ENCODE measurements at places on chromosomes 1 and 21.

DNA sequence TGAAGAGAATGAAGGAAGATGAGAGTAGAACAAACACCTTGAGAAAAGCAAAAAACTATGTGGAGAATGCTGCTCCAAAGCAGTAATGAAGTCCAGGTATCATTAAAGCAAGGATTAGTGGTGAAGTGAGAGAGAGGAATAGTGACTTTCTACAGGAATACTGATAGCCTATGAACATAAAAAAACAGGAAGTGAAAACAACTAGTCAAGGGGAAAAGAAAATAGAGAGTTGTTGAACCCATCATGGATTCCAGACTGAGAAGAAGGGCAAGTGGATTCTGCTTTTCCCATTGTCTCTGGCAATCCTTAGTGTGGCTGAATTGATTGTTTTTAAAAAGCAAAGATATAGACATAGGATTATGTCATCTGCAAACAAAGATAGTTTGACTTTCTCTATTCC is 119.9 kb upstream of the LHX8 start:
- no peak for DNase-seq

DNA sequence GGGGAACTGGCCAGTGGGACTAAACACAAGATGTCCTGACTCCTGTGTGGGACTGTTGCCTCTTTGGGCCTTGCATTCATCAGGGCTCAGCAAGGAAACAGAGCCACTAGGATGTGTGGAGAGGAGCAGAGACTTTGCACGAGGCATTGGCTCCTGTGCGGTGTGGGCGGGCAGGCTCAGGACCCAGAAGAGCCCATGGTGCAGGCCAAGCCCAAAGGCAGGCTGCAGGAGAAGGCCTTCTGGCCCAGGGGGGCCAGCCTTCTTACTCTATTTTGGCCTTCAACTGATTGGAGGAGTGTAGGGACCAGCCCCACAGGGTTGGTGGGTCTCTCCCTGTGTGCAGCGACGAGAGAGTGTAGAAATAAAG is 23.5 kb downstream of the LRRC3 start:
- DNase-seq: no peak

DNA sequence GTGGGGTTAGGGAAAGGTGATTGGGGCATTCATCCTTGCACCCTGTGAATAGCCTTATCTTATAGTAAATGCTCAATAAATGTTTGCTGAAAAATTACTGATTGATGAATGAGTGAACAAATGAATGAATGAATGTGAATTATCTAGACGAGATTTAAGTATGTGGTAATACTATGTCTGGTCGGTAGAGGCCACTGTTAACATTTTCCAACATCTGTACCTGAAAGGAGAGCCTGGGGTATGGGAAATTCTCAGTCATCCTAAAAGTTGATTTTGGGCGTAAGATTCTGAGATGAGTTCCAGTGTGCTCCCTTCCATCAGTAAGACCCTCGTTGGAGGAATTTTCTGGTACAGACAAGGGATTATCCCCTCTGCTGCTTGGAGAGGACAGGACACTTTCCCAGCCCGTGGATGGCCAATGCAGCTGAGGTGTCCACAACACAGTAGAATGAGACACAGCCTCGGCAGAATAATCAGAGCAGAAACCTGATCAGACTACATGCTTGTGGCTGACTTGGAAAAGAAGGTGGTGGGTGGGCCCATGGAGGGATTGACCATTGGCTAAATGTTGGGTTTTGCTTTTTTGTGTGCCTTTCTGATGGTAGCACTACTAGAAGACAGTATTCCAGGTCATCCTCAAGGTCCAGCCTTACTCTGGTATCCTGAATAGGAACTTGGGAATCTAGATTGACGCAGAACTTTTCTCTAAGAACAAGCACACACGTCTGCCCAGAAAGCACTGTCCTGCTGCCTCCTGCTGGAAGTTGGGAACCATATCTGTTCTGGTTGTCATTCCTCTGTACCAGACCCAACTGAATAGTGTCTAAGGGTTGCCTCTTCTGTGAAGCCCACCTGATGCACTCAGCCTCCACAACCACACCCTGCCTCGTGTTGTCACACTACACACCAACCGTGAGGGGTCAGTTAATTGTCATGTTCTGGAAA is 262.0 kb downstream of the TNR start:
- no peak for DNase-seq

- DNase-seq: no peak
These were observed 23.8 kb downstream of the PTPRF start for GRCh38 chr1:43554444-43554992.

DNA sequence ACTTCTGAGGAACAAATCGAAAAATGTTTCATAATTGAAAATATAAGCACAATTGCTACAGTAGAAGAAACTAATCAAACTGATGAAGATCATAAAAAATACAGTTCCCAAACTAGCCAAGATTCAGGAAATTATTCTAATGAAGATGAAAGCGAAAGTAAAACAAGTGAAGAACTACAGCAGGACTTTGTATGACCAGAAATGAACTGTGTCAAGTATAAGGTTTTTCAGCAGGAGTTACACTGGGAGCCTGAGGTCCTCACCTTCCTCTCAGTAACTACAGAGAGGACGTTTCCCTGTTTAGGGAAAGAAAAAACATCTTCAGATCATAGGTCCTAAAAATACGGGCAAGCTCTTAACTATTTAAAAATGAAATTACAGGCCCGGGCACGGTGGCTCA is 30.6 kb downstream of the IFNAR1 start:
- DNase-seq: no peak

DNA sequence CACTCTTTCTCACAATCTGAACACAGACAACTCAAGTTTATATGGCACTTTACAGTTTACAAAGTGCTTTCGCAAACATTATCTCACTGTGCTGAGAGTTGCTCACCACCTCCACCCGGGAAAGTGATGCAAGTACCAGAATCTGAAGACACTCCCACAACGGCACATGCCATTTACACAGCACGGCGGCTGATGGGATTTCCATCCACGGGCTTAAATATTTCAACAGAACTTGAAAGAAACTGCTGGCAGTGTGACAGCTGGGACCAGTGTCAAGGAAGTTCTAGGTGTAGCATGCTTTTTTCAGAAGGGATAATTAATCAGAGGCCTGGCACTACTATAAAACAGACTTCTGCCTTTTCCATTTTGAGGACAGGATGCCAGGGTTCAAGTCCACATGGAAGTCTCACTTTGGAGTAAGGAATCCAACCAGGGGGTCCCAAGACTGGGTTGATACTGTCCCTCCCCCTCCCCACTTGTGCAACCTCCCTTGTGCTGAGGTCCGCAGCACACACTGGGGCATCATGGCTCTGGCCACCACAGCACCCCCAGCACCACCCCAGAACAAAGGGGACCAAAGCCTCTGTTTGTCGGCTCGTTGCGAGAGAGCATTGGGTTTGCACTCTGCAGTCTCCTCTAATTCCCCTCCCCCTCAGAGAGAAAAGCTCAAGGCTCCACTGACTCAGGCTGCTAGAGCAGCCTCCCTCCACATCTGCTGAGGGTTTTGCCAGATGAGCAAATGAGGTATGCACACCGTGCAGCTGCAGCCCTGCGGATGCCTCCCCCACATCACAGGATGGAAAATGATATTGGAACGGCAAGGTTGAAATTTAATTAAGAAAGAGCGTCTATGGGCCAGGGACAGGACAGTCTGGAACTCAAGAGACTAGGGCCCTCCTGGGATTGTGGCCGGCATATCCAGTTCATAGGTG is 154.9 kb downstream of the TGFBR3 start:
- DNase-seq: no peak

DNA sequence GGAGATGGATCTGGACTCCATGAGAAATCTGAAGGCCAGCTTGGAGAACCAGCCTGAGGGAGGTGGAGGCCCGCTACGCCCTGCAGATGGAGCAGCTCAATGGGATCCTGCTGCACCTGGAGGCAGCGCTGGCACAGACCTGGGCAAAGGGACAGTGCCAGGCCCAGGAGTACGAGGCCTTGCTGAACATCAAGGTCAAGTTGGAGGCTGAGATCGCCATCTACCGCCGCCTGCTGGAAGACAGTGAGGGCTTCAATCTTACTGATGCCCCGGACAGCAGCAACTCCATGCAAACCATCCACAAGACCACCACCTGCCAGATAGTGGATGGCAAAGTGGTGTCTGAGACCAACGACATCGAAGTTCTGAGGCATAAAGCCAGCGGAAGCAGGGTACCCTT is 601.5 kb upstream of the ZP4 start:
- DNase-seq: no peak

GRCh38 chr21:37908691-37909090 is 7.6 kb downstream of the KCNJ6 start:
- DNase-seq: no peak

Data from activated naive CD8-positive, alpha-beta T cell treated with anti-CD3 and anti-CD28 coated beads, Interleukin-2, amount 50 U/mL, for 16 hours (primary cell).